ENCODE measurements at places on chromosomes 11 and 22.

DNA sequence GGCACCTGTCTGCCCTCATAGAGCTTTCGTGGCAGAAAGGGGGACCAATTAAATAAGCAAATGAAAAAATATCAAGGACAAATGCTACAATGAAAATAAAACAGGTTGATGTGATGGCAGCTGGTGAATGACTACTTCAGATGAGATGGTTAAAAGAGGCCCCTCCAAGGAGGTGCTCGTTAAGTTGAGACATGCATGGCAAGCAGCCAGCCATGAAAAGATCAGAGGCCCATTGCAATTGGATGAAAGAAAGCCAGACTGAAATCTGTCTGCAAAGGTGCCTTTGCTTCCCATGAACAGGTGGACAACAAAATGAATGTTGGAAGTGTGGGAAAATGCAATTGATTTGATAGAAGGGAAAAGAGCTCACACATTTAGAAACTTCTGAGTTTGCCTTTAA lies 848 bp upstream of the TRPC6 start:
- no peak for DNase-seq

GRCh38 chr11:70470127-70470526 lies 71.8 kb downstream of the CTTN start:
- peak; percentile 39 for DNase-seq

- DNase-seq = no peak
These were observed 29.2 kb upstream of the PPARA start for GRCh38 chr22:46121079-46121478.

GRCh38 chr11:129115652-129116586 lies 76.2 kb downstream of the ARHGAP32 start:
- no peak for DNase-seq

GRCh38 chr11:961921-962320 lies 36.3 kb downstream of the AP2A2 start:
- no peak for DNase-seq

DNA sequence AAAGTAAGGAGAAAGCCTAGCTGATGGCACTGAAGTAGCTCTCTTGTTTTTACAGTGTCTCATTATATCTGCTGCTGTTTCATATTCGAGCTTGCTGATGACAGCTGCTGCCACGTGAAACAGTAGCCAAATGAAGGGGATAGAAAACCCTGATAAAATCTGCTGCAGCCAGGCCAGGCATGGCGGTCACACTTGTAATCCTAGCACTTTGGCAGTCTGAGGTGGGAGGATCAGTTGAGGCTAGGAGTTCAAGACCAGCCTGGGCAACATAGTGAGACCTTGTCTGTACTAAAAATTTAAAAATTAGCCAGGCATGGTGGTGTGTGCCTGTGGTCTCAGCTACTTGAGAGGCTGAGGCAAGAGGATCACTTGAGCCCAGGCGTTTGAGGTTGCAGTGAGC lies 13.4 kb downstream of the IFT46 start:
- no peak for DNase-seq

DNA sequence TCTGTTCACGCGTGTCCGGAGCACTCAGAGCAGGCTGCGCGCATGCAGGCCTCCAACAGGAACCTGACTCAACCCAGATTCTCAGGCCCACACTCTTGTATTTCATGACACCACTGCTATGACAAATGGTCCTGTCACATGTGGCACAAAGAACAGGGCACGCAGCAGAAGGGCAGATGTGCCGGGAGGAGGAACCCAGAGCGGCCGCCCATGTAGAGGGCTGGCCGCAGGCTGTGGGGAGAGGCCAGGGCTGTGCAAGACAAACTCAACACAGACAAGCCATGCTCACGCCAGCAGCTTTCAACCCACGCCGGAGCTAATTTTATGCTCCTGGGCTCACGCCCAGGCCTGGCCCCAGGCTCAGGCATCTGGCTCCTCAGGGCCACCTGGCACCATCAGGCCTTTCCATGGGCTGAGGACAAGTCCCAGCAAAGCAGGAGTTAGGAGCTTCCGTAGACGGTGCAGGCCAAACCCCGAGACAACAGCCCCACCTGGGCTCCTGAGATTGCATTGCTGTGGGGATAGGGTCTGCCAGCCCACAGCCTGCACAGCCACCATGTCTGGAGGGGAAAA lies 40.0 kb downstream of the DUSP8 start:
- no peak for DNase-seq

DNA sequence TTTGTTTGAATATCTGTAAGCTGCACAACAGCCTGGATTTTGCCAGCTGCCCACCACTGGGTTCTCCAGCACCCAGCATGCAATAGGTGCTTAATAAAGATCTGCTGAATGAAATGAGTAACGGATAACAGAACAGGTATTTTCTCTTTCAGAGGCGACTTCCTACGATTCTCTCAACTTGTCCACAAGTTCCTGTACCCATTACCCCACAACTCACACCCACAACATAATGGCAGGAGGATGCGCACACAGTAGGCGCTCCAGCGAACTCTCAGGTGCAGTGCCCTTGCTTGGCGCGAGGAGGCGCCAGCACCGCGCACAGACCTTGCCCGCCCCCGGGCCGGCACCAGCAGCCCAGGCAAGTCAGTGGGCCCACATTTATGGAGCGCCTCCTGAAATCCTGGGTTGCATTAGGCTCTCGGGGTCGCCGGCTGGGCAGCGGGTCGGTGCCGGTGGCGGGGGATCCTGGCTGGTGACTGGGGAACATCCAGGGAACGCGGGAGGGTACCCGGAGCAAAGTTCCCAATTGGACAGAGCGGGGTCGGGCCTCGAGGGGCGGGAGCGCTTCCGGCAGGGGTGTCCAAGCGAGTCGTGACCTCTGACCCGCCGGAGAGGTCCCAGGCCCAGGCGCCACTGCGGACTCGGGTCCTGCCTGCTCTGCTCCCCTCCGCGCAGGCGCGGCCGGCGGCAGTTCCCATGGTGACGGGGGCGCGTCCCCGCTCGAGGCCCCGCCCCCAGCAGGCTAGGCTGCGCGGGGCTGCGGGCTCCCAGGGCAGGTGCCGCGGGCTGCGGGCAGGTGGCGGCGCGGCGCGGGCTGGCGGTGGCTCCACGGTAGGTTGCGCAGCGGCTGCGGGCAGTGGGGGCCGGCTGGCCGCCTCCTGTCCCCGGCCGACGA lies at the start of gene KIAA1671:
Gene KIAA1671, plus strand, starts transcription at position 775 of the 895 bp plus-strand sequence. CDS start 75,284 bp downstream, outside the sequence.
- DNase-seq = peak; percentile 2

DNA sequence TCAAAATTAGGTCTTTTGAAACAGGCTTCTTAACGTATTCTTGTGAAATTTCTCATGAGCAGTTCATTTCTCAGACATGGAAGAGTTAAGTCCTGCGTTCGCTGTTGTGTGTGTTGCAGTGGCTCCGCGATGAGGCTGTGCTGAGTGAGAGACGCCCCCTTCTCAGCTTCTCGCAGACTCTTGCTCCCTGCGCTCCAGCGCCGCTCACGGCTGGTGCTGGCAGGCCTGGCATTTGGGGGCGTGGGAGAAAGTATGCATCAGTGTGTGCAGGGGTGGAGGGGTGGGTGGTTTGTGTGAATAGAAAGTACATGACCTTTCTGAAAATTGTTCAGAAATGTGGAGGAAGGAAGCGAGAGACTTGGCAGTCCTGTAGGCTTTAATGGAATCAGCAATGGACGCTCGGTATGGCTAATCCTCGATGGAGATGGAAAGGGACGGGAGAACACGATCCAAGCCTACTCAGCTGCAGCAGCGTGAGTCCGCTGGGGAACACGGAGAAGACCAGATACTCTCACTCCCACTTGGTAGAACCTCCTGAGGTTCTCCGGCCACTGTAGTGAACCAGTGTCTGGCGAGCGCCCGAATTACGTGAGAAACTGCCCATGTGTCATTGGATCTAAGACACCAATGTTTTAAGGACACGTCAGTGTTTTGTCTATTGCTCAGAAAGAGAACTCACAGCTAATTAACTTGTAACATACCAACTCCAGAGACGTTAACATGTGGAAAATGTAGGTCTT lies 5.9 kb downstream of the TAB1 start:
- no peak for DNase-seq

Measured in Kasumi-1 (cell line).